ENCODE measurements at places on chromosomes 3 and 15.

- peak; percentile 1 for DNase-seq
Observed at GRCh38 chr3:83523470-83524073, 1435.2 kb upstream of the CADM2 start.

DNA sequence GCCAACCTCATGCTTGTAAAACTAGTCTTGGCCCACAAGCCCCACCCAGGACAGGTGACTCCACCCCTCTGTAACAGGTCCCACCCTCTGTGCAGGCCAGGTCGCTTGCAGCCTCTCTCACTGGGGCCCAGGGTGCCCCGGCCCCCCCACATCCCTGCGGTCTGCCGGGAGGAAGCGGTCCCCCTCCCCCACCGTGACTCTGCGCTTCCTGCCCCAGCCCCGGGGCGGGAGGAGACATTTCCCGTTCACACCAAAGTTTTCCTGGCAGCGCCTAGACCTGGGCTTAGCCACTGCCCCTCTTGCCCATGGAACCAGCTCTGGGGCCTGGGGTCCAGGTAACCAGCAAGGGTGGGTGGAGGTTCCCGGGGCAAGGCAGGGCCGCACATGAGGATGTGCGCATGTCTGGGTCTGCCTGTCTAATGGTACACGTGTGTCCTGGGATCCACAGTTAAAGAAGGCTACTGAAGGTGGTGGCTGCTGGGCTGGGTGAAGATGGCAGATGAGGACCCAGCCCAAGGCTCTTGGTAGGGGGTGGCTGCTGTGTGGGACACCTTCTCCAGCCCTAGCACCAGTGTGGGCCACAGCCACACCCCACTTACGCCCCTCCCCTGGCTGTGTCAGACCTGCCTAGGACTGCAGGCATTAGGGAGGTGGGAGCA is 8.4 kb downstream of the NBEAL2 start:
- no peak for DNase-seq

DNA sequence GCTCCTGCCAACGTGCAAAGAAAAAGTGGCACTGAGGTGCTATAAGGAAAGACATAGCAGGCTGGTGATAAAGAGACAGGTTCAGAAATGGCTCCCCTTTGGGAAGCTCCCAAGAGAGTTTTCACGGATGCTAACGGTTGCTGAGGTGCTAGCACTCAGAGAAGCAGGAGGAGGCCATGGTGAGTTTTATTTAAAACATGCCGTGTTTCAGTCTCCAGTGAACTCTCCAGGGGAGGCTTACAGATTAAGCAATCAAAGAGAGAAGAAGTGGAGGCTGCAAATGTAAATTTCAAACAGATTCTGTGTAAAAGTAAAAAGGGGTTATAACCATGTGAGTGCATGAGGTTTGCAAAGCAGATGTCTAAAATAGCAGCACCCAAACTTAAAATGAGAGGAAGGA is 346.2 kb downstream of the NTRK3 start:
- no peak for DNase-seq

DNA sequence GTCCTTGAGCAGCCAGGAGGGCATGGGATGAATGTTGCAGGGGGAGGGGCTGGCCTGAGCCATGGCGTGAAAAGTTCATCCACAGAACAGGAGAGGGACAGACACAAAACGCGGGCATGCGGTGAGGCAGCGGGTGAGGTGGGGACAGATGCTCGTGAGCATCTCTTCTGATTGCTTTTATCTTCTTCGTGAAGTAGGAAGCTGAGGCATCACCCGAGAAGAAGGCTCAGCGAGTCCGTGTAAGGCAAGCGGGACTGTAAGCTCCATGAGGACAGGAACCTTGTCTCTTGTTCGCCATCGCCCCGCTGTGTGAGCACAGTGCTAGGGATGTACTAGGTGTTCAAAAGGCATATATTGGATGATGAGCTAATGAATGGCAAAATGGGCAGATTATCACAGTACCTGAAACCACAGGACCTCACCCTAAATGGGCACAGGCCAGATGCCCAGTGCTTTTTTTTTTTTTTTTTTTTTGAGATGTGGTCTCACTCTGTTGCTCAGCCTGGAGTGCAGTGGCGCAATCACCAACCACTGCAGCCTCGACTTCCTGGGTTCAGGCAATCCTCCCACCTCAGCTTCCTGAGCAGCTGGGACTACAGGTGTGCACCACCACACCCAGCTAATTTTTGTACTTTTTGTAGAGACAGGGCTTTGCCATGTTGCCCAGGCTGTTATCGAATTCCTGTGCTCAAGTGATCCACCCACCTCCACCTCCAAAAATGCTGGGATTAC is 46.8 kb downstream of the CPN2 start:
- no peak for DNase-seq

- no peak for DNase-seq
Observed at GRCh38 chr15:42213511-42213910, 5.4 kb upstream of the VPS39 start.

GRCh38 chr15:48955967-48956366 is 7.8 kb downstream of the SHC4 start:
- DNase-seq: no peak

DNA sequence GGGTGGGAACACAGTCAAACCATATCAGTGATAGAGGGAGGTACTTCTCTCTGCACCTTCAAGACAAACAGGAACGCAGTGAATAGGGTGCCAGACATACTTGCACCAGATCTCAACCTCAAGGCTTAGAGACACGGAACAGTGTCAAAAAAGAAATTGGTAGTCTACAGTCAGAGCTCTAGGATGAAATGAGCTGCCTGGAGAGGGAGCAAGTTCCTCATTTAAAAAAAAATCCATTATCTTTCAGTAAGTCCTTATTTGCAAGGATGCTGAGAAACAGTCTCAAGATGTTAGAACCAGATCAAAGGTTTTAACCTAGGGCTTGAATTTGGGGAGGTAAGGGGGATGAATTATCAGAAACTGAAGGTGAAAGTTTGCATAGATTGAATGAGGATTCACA is 20.2 kb upstream of the LMCD1 start:
- peak; percentile 31 for DNase-seq

GRCh38 chr3:39067286-39067685 is 15.5 kb downstream of the WDR48 start:
- DNase-seq: peak; percentile 12

- no peak for DNase-seq
Observed at GRCh38 chr3:70273492-70273891, 38.9 kb downstream of the MDFIC2 start.

DNA sequence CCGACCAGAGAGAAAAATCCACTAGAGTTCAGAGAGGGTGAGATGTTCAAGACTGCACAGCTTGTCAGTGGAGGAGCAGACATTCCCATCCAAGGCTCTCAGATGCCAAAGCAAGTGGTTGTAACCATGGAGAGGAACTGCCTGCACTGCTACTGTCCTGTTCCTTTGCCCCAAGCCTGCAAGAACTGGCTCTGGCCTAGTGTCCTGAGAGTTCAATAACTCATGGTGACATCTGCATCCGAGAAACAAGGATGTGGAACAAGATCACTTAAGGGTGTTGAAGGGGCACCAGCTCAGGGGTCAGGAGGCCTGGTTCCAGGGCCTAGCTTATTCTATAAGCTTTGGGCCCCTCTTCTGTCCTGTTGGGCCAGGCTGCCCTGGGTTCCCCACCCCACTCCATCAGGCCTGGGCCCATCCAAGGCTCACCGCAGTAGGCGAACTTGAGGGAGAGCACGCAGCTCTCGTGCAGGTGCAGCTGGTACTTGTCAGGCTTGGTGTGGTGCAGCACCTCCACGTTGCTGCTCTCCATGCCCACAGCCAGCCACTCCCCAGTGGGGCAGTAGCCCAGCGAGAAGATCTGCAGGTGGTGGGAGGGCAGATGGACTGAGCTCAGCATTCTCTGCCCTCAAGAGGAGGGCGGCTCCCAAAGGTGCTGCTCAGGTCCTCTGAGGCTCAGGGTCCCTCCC is 45.6 kb downstream of the TLE3 start:
- no peak for DNase-seq

GRCh38 chr15:59688423-59688781 is 718 bp downstream of the BNIP2 start:
- DNase-seq: peak; percentile 79

DNA sequence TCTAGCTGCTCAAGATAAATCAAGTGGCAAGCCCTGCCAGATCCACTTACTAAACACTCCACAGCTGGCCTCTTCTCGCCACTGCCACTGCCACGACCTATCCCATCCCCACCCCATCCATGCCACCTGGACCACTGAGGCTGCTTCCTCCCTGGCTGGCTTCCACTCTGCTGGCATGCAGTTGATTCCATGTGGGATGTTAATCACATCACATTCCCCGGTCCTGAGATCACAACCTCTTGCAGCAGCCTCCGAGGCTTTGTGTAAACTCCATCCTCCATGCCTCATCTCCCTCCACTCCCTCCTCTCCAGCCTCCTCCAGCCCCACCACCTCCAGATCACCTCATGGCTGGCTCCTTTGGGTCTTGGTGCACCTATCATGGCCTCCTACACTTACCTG is 7.7 kb downstream of the NCKIPSD start:
- DNase-seq: peak; percentile 48

DNA sequence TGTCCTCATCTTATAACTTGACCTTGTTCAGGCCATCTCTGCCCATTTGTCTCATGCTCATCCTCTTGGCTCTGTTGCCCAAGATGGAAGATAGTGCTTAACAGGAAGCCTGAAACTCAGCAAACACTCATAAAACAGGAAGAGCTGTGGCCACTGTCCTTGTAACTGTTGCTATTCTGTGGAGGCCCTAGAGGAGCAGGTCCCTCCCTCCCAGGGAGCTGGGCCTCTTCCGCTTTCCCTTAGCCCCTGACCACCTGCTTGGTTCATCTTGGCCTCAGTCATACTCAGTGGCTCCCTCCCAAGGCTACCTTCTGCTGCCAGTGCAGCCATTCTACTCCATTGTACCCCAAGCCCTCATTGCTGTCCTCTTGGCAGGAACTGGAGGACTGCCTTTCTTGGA is 3.5 kb downstream of the MAPKAPK3 start:
- DNase-seq: no peak

GRCh38 chr3:194488055-194488742 is 1.4 kb upstream of the ATP13A3 start:
- DNase-seq: no peak

GRCh38 chr15:25236861-25237155 is 202.0 kb downstream of the UBE3A start:
- DNase-seq: no peak

DNA sequence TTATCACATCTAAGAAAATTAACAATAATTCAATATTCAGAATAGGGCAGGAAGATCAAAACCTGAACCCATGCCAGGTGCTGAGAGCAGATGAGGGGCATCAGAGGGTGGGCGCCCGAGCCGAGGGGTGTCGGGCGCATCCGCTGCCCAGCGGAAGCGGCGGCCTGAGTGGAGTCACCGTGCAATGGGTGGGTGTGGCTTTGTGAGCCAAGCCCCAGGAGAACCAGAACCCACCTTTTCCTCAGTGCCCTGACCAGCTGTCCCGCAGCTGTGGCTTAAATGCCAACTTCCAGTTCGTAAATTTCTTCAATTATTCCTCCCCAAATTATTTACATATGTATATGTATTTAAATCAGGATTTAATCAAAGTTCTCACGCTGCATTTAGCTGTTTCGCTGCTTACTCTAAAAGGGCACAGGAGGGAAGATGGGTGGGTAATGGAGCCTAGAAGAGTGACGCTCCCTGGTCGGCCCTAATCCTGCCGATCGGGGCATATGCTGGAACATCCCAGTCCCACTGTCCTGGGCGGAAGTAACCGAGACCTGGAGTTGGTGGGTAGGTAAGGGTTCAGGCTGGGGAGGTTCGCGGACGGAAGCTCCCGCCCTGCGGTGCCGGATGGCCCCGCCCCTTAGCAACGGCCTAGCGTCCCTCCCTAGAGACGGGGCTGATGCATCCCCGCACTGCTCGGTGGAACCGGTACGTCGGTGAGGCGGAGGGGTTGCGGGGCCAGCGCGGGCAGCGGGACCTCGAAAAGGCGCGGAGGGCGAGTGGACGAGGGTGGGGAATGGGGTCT is 1.3 kb downstream of the DNAH1 start:
- peak; percentile 13 for DNase-seq

- DNase-seq: no peak
Observed at GRCh38 chr15:67777773-67778172, 47.5 kb upstream of the SKOR1 start.

DNA sequence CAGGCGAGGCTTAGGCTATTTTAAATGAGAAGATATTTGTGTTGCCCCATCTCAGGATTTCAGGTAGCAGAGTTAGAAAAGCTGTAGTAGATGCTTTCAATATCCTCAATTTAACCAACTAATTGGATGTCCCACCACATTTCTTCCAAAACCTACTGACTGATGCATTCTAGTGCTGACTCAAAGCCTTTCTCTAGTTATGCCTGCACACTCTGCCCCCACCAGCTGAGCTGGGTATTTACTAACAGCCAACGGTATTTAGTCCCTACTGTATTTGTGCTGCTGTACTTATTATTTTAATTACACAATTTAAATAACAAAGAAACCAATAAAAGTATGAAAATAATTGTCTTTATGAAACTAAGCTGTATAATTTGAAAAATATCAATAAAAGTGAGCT is 139.5 kb downstream of the OSBPL10 start:
- no peak for DNase-seq

- DNase-seq: no peak
Observed at GRCh38 chr3:13002398-13003124, 70.7 kb downstream of the IQSEC1 start.

DNA sequence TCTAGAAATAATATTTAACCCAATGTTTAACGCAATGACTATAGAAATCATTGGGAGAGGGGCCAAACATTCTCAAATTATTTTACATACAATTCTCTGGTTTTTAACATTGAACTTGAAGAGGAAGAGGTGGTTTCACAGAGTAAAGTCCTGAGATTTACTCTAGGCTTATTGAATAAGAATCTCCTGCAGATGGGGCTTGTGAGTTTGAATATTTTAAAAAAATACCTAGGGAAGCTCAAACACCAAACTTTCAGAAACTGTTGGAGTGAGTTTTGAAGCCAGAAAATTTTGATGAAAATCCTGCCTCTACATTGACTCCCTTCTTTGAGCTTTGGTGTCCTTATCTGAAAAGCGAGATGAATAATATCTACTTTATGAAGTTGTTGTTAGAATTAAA is 906.6 kb downstream of the TUSC7 start:
- peak; percentile 6 for DNase-seq

DNA sequence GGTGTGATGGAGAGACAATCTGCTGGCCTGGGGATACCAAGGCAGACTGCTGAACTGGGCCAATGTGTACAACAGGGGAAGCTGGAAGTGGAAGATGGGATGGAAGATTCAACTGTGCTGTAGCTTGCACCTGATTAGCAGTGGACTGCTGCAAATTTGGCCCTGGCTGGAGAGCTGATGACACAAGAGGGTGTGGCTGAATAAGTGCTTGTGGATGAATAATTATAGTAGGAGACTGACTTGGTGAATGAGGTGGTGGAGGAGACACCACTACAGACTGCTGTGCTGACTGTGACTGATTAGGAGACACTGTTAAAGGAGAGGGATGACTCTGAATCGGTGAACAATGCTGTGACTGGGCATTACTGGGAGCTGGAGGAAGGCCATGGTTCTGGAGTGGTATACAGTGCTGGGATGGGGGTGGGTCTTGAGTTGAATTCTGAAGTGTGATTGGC is 52.5 kb downstream of the PHC3 start:
- peak; percentile 34 for DNase-seq

- no peak for DNase-seq
Observed at GRCh38 chr3:105770410-105770809, 98.4 kb downstream of the CBLB start.

DNA sequence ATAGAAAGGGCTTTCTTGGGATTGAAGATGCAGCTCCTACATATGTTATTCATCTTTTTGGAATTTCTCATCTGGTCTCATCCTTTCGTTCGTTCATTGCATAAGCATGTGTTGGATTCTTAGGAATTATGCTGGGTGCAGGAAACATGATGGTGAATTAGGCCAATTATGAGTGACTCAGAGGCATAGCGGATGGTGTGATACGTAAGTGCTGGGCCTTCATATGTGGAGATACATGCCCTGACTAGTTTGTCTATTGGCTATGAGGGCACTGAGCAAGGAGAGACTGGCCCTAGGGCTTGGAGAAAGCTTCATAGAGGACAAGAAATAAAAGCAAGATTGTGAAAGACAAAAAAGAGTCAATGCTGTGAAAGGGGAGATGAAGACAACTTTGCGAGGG is 235.1 kb downstream of the MYRIP start:
- DNase-seq: peak; percentile 99

All from AG10803 (cell line).